ENCODE measurements at places on chromosomes 3 and 15.

GRCh38 chr3:180409170-180409569, 192.8 kb upstream of the TTC14 start:
- no peak for DNase-seq

- no peak for DNase-seq
Observed at GRCh38 chr3:150945226-150946032, 27.1 kb downstream of the CLRN1 start.

- no peak for DNase-seq
Observed at GRCh38 chr15:25711164-25711563, 152.0 kb downstream of the ATP10A start.

- DNase-seq = no peak
Observed at GRCh38 chr3:120473896-120474675, 23.3 kb upstream of the FSTL1 start.

DNA sequence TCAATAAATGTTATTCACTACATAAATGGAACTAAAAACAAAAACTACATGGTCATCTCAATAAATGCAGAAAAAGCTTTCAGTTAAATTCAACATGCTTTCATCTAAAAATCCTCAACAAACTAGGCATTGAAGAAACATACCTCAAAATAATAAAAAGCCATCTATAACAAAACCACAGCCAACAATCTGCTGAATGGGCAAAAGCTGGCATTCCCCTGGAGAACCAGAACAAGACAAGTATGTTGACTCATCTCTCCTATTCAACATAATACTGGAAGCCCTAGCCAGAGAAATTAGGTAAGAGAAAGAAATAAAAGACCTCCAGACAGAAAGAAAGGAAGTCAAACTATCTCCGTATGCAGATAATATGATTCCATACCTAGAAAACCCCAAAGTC, 759.9 kb downstream of the EPHA3 start:
- no peak for DNase-seq

GRCh38 chr3:58236527-58237237, 910 bp upstream of the ABHD6 start:
- DNase-seq = no peak

- no peak for DNase-seq
Observed at GRCh38 chr3:2311022-2311421, 212.4 kb downstream of the CNTN4 start.

- DNase-seq = no peak
Observed at GRCh38 chr3:194251007-194251406, 100.1 kb downstream of the CPN2 start.

DNA sequence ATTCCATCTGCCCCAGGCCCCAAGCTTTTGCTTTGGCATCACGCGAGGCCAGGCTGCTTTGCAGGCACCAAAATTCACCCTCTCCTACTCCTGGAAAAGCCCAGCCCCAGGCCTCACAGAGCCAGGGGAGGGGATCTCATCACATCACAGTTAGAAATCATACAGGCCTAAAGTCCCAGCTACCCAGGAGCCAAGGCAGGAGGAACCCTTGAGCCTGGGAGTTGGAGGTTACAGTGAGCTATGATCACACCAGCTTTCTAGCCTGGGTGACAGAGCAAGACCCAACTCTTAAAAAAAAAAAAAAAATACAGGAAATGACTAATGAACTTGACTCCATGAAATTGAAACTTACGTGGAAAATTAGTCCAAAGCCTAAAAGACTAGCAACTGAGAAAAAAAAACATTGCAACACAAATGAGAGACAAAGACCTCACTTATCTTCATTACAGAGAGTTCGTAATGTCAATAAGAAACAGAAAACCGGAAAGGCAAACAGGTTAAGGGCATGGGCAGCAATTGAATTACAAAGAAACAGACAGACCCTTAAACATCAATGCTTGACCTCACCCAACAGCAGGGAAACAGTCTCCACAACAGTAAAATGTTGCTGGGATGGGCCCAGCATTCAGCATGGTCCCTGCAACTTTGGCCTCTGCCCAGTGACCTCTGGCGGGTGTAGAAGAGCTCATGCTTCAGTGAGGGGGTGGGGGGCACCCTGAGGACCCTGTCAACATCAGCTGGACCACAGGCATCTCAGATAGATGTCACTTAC, 151.5 kb downstream of the LRRK1 start:
- no peak for DNase-seq

GRCh38 chr15:80208758-80209734, 43.0 kb downstream of the CTXND1 start:
- DNase-seq = no peak

DNA sequence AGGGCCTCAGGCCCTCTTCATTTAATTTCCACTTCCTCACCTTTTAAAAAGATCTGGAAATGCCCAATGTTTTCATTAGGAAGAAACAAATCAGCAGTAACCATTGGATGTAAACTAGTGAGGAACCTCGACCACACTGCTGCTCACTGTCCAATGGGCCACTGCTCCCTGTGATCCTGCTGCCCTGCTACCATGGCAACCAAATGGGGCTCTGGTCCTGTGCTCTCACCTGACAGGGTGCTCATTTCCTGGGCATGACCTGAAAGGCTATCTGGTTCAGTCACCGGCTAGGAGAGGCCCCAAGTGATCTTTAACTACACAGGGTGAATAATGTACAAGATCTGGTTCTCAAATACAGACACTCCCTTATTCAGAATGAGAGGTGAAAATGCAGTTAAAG, 54.6 kb downstream of the ARHGEF3 start:
- DNase-seq = no peak

DNA sequence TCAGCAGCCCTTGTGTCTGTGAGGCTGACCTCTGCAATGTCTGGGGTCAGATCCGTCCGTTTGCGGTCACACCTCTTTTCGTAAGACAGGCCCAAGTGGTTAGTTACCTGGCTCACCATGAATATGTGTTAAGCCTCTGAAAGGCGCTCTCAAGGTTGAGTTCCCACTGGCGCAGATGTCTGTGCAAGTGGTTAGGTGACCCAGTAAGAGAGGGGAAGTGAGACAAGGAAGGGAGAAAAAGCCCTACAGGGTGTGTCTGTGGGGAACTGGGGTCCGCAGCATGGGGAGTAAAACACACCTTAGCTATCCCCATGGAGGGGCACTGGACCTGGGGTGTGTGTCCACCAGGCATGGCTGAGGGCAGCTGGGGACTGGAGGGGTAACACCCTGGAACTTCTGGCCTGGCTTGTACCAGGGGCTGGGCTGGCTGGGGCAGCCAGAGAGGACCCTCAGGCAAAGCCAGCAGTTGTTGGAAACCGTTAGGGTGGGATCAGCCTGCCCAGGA, 391.6 kb upstream of the PROK2 start:
- DNase-seq = no peak

- no peak for DNase-seq
Observed at GRCh38 chr15:96123630-96124187, 206.8 kb upstream of the NR2F2 start.

- no peak for DNase-seq
Observed at GRCh38 chr3:88142094-88142624, 7.6 kb upstream of the C3orf38 start.

DNA sequence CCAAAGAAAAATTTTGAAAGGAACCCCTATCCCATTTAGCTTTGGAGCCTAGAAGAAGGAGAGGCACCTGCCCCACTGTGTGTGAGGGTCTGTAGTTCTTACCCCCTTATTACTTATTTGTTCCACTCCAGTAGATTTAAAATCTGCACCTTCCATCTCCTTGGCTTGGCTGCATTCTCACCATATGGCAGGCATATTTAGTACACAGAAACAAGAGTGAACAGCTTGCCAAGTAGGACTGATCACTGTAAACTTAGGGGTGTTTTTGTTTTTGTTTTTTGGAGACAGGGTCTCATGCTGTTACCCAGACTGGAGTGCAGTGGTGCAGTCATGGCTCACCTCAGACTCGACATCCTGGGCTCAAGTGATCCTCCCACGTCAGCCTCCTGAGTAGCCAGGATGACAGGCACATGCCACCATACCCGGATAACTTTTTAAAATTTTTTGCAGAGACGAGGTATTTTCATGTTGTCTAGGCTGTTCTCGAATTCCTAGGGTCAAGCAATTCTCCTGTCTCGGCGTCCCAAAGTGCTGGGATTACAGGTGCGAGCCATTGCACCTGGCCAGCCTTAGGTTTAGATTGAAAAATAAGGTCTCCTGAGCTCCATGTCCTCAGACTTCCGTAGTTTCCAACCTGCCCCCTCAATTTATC, 14.1 kb upstream of the ANXA2 start:
- DNase-seq = no peak

DNA sequence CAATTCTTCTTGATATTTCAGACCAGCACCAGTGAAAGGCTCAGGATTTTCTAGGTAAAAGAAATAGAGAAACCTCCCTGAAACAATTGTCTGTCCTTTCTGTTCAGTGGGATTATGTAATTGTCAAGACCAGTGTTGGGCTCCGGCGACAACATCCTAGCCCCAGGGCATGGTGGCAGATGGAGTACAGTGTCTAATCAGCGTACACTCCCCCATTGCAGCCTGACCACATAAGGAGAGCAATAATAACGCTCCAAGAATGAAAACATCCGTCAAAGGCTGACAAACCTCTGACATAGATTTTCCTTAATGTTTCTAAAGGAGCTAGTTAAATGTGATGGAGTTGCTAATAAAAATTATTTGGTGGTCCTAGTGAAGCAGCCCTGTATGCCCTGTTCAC, 144.6 kb downstream of the EBLN2 start:
- no peak for DNase-seq

DNA sequence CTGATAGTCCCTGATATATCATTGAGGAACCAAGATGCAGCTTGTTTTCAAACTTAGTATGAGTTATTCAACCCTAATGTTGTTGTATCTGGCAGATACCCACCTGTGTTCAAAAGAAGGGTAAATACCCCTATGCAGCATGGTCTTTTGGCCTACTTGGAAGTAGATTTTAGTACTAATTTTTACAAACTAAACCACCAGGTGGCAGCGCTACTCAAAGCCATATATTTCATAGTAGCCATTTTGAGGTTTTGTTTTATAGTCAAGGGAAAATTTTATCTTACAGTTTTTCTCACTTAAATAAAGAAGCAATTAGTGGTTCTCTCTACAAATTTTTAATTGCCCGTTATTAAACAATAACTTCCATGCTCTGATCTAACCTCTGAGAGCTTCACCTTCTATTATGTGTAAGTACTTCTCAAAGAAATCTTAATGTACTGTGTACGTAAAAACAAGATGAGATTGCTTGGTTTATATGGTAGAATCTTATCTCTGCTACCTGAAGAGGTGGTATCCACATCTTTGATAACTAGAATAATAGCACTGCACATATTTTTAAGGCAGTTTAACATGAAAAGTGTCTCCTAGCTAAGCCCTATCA, 31.5 kb upstream of the MLF1 start:
- peak; percentile 16 for DNase-seq

- no peak for DNase-seq
Observed at GRCh38 chr3:183339461-183340086, 86.5 kb downstream of the B3GNT5 start.

DNA sequence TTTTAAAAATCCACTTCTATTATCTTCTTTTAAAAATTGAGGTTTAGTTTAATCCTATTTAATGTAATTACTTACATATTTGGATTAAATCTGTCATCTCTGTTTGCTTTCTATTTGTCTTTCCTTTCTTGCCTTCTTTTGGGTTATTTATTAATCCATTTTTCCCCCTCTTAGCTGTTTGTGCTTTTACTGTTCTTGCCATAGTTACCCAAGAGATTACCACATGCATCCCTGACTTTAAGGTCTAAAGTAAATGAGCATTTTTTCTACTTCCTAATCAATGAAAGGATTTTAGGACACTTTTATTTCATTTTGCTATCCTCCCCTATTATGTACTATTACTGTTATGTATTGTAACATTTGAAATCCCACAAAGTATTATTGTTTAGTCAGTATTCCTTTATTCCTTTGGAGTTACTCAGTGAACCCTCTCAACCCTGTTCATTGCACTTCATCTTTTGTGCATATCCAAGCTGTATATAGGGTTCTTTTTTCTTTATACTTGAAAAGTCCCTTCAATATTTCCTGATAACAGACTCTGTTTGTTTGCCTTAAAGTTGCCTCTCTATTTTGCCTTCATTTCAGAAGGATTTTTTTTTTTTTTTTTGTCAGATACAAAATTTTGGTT, 62.7 kb downstream of the MEF2A start:
- DNase-seq = no peak

DNA sequence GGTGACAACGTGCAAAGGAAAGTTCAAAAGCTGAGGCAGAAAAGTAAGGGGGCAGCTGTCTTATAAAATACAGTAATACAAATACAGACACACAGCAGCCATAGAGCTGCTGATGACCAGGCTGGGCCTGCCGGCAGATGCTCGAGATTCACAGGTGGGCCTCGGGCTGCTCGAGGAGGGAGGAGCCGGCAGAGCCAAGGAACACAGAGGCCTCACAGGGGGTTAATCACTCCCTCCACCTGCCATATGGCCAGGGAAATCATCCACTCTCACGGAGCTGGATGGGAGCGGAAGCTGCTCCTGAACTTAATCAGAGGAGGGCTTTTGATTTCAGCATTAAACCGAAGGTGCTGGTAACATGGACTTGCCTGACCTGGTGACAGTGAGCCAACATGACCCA, 29.6 kb upstream of the MGLL start:
- DNase-seq = no peak

DNA sequence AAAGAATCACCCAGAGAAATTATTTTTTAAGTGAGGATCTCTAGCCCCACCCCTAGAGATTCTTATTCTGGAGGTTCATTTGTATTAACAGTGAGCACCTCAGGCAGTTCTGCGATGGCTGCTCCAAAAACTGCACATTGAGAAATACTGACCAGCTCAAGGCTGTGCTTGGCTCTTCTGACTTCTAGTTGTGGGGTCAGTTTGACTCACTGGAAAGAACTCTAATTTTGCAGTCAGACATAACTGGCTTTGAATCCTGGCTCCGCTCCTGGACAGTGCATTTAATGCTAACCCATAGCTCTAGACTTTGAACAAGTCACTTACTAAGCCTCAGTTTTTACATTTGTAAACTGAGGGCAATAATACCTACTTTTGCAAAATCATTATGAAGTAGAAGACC, 123.6 kb upstream of the SKOR1 start:
- no peak for DNase-seq

DNA sequence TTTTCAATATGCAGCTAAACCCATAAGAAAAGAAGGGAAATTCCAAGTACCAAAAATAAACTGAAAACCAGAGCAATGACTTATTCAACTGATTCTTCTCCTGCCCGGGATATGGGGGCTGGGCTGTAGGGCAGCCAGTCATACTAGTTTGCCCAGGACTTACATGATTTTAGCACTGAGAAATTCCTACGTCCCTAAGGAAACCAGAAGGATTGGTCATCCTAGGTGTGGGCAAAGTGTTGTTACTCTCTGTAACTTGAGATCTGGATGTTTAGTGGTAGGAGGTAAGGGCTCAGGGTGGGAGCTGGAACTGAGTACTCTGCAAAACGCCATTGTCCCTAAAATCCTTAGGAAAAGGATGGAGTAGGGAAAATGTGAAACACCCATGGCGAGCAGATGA, 1.2 kb upstream of the DAZL start:
- DNase-seq = no peak

GRCh38 chr3:9110316-9110715, 139.1 kb downstream of the SRGAP3 start:
- no peak for DNase-seq

GRCh38 chr3:34483311-34483887, 685.0 kb downstream of the PDCD6IP start:
- no peak for DNase-seq

Measured in activated CD4-positive, alpha-beta T cell treated with anti-CD3 and anti-CD28 coated beads, Interleukin-2, amount 50 U/mL, for 4 hours (primary cell).